ENCODE measurements at places on chromosomes 11 and 22. TPM values are rescaled to one million over a fixed set of nuclear protein-coding genes. Genes with fewer than 3 reads are reported as not detected.

Gene TRIM48
- not detected for total RNA-seq

Gene VSIG2
- 0.20 TPM for total RNA-seq

Gene ZBTB16
- total RNA-seq = 17.9 TPM

Gene SNX32
- 3.3 TPM for total RNA-seq

Gene HTR3A
- total RNA-seq = 0.28 TPM

Gene CSRP3
- total RNA-seq = 0.22 TPM

Gene LAYN
- 13.5 TPM for total RNA-seq

Gene ARVCF
- 43.5 TPM for total RNA-seq

Gene KRTAP5-10
- total RNA-seq = not detected

Gene SOX6
- 31.3 TPM for total RNA-seq

Gene ZNF214
- total RNA-seq = 11.5 TPM

Gene DHCR7
- total RNA-seq = 42.3 TPM

Gene REXO2
- 76.1 TPM for total RNA-seq

Gene OR52E8
- not detected for total RNA-seq

Gene OR52N4
- not detected for total RNA-seq

Gene UPK3A
- 0.28 TPM for total RNA-seq

Gene MS4A12
- total RNA-seq = not detected

Gene CTNND1
- total RNA-seq = 113 TPM

Gene OR5D13
- not detected for total RNA-seq

Gene PATZ1
- 18.6 TPM for total RNA-seq

Gene LIPT2
- 4.1 TPM for total RNA-seq

Gene PHF5A
- total RNA-seq = 48.8 TPM

Gene LDLRAD3
- 25.6 TPM for total RNA-seq

Gene TEF
- total RNA-seq = 11.9 TPM

Gene SCGB1D2
- total RNA-seq = not detected

Gene SLC6A5
- 56.9 TPM for total RNA-seq

Gene LYVE1
- 56.5 TPM for total RNA-seq

Gene NEFH
- total RNA-seq = 109 TPM

Gene MLC1
- total RNA-seq = 76.9 TPM

Gene ZNRD2
- total RNA-seq = 25.6 TPM

Gene SHISA8
- total RNA-seq = 0.61 TPM

Gene PLEKHA7
- total RNA-seq = 10.9 TPM

Gene CCDC89
- total RNA-seq = 2.1 TPM

Gene TP53I11
- total RNA-seq = 147 TPM

Gene PSMD13
- 95.0 TPM for total RNA-seq

Gene MMP10
- not detected for total RNA-seq

Gene MS4A7
- 13.7 TPM for total RNA-seq

Gene JAML
- 8.9 TPM for total RNA-seq

Gene CHADL
- 23.2 TPM for total RNA-seq

All from spinal cord (tissue), 10 donors.